ENCODE measurements at places on chromosomes 12 and 14. TPM values are rescaled to one million over a fixed set of nuclear protein-coding genes. Genes with fewer than 3 reads are reported as not detected.

Gene ALDH1L2
- 7.6 TPM for total RNA-seq

Gene FAIM2
- 0.65 TPM for total RNA-seq

Gene ANKRD33
- not detected for total RNA-seq

Gene ARHGAP9
- total RNA-seq, result 5.4 TPM

Gene PTHLH
- total RNA-seq, result 1.1 TPM

Gene CDCA3
- total RNA-seq, result 5.4 TPM

Gene KRT73
- total RNA-seq, result 24.7 TPM

Gene GLIPR1L1
- not detected for total RNA-seq

Gene LIN7A
- 2.6 TPM for total RNA-seq

Gene SERPINA1
- total RNA-seq, result 62.4 TPM

Gene CFAP54
- total RNA-seq, result not detected

Gene REC8
- 2.5 TPM for total RNA-seq

Gene BHLHE41
- 7.2 TPM for total RNA-seq

Gene BMP4
- 15.5 TPM for total RNA-seq

Gene KRT6A
- total RNA-seq, result 795 TPM

Gene IL31
- total RNA-seq, result not detected

Gene PPP4R4
- 1.3 TPM for total RNA-seq

Gene IFNG-AS1
- total RNA-seq, result not detected

Gene P2RX2
- total RNA-seq, result not detected

Gene PGF
- total RNA-seq, result 7.7 TPM

Gene TOMM20L
- total RNA-seq, result not detected

Gene DHRS2
- 2.6 TPM for total RNA-seq

Gene KRT6C
- total RNA-seq, result 23.7 TPM

Gene PTPRR
- not detected for total RNA-seq

Gene ING4
- total RNA-seq, result 85.0 TPM

Gene MRPL51
- 28.0 TPM for total RNA-seq

Gene LRRC43
- not detected for total RNA-seq

Gene CEP170B
- total RNA-seq, result 56.7 TPM

Gene ACSM4
- total RNA-seq, result not detected

Gene LRP1-AS
- not detected for total RNA-seq

Gene ZNF641
- 12.6 TPM for total RNA-seq

Gene PLBD1
- 20.7 TPM for total RNA-seq

Gene SLC7A8
- 45.2 TPM for total RNA-seq

Gene GPRC5A
- 6.6 TPM for total RNA-seq

Gene AQP5
- total RNA-seq, result 128 TPM

Gene MRPS35
- total RNA-seq, result 42.8 TPM

Gene ACYP1
- 21.8 TPM for total RNA-seq

Gene RFX4
- total RNA-seq, result not detected

Gene OR10P1
- total RNA-seq, result not detected

Gene MUCL1
- total RNA-seq, result 1,024 TPM

Gene PEBP1
- total RNA-seq, result 443 TPM

Gene SIVA1
- total RNA-seq, result 152 TPM
